Pericardium fibroblast (primary cell): ENCODE measurements at places on chromosomes 6 and 20. TPM values are rescaled to one million over a fixed set of nuclear protein-coding genes. Genes with fewer than 3 reads are reported as not detected.

The CAGE1 gene
- total RNA-seq, result not detected in 2 replicates

The SLC22A16 gene
- total RNA-seq, result not detected in 2 replicates

The SLC4A11 gene
- total RNA-seq, result 1.4 TPM in 2 replicates

The VNN1 gene
- total RNA-seq, result 0.70 TPM in 1 of 2 replicates, not detected in the other

The PHACTR3 gene
- not detected in 2 replicates for total RNA-seq

The TRMT11 gene
- 9.9 and 14.1 TPM in 2 replicates for total RNA-seq

The GSTA2 gene
- not detected in 2 replicates for total RNA-seq

The TGM3 gene
- under 0.01 TPM in 1 of 2 replicates, not detected in the other for total RNA-seq

The CASS4 gene
- total RNA-seq, result 1.4 and 19.1 TPM in 2 replicates

The PRKN gene
- total RNA-seq, result 0.68 and 1.8 TPM in 2 replicates

The ABHD16B gene
- total RNA-seq, result not detected in 2 replicates

The SUMO4 gene
- 3.2 TPM in 1 of 2 replicates, not detected in the other for total RNA-seq

The FNDC11 gene
- total RNA-seq, result 0.12 and 0.85 TPM in 2 replicates

The GPSM3 gene
- total RNA-seq, result 0.26 and 4.9 TPM in 2 replicates

The ZBP1 gene
- total RNA-seq, result not detected in 2 replicates

The HS3ST5 gene
- not detected in 2 replicates for total RNA-seq
